ENCODE measurements at places on chromosomes 12 and 14.

DNA sequence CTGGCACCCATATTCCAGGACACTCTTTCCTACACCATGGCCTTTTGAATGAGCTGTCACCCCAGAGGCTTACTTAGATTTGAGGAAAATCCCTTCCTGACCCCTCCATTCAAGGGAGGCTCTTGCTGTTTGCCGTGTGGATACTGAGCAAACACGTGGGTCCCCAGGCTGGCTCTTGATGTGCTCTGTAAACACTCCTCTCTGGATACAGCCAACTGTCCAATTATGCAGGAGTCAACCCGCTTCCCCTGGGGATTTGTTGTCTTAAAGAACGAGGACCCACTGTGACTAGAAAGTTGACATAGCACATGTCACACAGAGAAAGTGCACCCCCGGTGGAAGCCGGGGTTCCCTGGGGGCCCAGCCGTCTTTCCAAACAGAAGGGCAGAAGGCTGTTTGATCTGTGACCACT, 75.8 kb upstream of the CEP83 start:
- peak; percentile 50 for DNase-seq

DNA sequence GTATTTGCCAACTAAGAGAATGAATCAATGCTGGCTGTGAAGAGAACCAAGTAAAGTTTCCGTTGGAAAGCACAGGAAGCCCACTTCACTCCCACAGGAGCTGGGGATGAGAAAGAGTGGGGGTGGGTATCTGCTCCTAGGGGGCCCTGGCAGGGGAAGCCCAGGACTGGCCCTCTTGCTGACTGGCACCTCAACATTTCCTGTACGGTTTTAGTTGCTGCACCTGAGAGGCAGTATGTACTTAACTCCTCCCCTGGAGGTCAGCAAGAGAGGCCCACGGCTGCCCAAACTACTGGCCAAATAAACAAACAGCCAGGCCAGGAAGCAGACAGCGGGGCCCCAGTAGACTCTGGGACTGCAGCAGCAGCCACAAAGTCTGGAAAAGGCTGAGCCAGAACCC, 33.8 kb upstream of the VWF start:
- no peak for DNase-seq

GRCh38 chr12:112810235-112810917, 18.8 kb downstream of the RPH3A start:
- no peak for DNase-seq

- DNase-seq: no peak
Measured at GRCh38 chr14:69749956-69750355, 17.0 kb upstream of the SRSF5 start.

DNA sequence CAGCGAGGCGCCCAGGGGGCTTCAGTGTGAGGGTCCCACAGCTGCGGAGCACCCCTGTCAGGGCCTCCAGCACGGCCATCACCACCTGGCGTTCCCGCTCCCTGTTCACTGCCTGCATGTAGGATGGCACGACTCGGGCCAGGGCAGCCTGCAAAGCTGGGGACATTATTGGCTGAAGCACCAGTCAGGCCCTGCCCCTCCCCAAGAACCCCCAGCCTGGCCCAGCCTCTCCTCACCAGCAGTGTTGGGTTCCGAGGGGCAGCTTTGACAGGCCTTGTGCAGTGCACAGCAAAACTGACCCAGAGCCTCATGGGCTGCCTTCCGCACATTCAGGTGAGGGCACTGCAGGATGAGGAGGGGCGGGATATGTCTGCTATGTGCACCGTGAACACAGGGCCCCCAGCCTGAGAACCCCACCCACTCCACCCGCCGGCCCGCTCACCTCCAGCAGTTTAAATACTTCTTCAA, 5.6 kb downstream of the IPO4 start:
- DNase-seq: no peak

DNA sequence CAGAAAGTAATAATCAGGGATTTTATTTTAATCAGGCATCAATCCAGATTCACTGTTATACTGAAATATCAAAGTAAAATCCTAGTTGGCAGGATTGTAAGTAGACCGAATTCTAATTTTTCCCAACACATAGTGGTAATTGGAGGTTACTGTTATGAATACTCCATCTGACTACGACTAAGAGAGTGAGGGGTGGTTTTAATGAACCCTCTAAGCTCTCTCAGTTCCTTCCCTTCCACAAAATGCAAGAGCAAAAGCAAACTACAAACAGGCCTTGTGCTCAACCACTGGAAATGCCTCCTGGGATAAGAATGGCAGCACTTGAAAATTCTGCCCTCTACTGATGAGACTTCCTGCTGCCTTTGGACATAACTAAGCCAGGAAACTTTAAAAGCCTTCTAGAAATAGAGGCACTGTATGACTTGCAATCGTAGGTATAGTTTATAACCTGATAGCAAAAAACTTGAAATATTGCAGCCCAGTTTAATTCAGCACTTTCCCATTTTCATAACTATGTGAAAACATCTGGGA, 184.8 kb downstream of the SLC16A7 start:
- DNase-seq: no peak

- no peak for DNase-seq
Measured at GRCh38 chr12:109736552-109737108, 23.0 kb downstream of the FAM222A start.

DNA sequence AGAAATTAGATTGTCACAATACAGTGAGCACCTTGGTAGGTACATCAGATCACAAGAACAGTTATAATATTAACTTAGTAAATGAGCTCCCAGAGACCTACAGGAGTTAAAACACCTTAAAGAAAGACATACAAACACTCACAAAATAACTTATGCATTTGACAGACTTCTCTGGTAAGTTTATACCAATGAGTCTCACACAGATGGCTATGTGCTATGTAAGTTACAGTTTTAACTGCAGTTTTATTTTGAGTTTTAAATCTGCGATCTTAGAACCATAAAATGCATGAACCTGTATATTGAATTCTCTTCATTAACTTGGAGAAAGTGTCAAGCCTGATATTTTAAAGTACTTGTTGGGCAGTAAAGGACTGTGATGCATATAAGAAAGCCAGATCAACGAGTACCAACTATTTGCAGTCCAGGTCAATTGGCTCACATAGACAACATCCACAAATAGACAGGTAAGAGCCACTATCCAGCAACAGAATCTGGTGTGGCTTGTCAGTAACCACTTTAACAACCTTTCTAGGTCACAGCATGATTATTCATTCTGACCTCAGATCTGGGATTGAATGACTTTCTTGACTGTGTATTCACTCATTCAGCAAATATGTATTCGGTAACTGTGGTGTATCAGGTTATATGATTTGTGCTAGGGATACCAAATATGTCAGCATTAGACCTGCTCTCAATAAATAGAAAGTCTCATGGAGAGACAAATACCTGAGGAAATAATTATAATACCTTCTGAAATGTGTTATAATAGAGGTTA, 856.6 kb upstream of the MGAT4C start:
- DNase-seq: no peak

Data from NCI-H1930 (cell line).